Body of pancreas (tissue), 4 donors: ENCODE measurements at places on chromosomes 16 and 17. TPM values are rescaled to one million over a fixed set of nuclear protein-coding genes. Genes with fewer than 3 reads are reported as not detected.

The ALDOA gene
- total RNA-seq, result 384 TPM

DNA sequence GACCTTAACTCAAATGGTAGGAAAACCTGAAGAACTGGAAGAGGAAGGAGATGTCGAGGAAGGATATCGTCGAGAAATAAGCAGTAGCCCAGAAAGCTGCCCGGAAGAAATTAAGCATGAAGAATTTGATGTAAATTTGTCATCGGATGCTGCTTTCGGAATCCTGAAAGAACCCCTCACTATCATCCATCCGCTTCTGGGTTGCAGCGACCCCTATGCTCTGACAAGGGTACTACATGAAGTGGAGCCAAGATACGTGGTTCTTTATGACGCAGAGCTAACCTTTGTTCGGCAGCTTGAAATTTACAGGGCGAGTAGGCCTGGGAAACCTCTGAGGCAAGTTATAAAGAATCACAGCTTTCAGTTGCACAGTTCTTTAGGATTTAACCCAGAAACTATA is 15.5 kb downstream of the ERCC4 start:
- DNase-seq, result no peak

The HOXB6 gene
- total RNA-seq, result 2.1 TPM

- no peak for DNase-seq
These were observed 75.8 kb downstream of the TEX14 start for GRCh38 chr17:58615768-58616659.

DNA sequence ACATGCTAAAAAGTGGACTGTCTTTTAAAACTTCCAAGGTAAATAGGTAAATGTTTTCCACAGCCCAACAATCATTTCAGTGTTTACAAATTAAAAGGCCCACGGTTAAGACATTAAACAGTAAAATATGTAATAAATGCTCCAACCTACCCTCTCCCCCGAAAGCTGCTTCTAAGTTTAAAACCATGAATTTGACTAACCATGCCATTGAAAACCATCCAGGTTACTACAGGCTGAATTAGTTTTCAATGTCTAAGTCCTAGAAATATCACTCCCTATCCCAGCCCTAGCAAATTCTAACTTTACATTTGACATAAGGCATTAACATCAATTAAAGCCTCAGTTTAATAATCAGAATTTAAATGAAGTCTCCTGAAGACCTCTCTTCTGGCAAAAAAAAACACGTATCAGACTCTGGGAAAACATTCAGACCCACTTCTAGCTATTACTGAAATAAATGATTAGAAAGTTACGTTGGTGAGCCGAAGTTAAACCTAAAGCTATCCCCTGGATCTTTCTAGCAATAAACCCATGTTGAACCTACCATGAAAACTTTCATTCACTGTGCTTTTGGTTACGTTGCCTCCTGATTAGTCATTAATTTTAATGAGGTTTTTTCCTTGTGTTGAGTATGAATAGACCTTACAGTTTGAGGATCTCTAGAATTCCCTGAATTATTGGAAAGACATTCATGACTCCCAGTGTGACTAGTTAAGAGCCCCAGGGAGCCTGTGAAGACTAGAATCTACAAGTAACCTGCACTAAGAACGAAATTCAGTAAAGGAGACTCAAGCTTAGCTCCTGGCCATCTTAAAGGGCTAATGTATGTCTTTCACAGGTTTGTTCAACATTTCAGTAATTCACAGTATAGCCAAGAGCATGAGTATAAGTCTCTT is 1.7 kb upstream of the POLG2 start:
- no peak for DNase-seq

DNA sequence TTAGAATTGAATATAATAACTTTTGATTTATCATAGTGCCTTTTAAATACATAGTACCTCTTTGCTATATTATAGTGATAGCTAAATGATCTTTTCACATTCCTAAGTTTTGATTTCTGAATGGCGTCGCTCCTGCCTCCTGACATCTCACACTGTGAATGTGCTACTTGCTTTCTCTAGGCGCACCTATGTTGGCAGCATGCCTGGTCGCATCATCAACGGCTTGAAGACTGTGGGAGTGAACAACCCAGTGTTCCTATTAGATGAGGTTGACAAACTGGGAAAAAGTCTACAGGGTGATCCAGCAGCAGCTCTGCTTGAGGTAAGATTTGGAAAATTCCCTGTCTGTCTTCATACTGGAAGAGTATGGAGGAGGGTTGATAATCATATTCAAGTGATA is 29.8 kb upstream of the ABCC11 start:
- peak; percentile 46 for DNase-seq
